Stimulated activated CD8-positive, alpha-beta memory T cell treated with anti-CD3 and anti-CD28 coated beads, Interleukin-2, amount 100 ng/mL, for 48 hours (primary cell): ENCODE measurements at places on chromosomes 11 and 22.

- no peak for DNase-seq
Observed at GRCh38 chr11:122848186-122848585, 9.9 kb downstream of the CRTAM start.

- DNase-seq: no peak
Observed at GRCh38 chr11:44910591-44910990, 40.1 kb downstream of the TP53I11 start.

- no peak for DNase-seq
Observed at GRCh38 chr11:35043936-35044335, 95.0 kb upstream of the CD44 start.

GRCh38 chr11:68354148-68354872, 41.9 kb downstream of the LRP5 start:
- no peak for DNase-seq

GRCh38 chr22:31339148-31339832, 6.9 kb downstream of the PATZ1 start:
- DNase-seq: no peak

- DNase-seq: no peak
Observed at GRCh38 chr11:207863-208180, 314 bp downstream of the RIC8A start.

GRCh38 chr22:26566994-26567393, 22.9 kb downstream of the TPST2 start:
- no peak for DNase-seq

DNA sequence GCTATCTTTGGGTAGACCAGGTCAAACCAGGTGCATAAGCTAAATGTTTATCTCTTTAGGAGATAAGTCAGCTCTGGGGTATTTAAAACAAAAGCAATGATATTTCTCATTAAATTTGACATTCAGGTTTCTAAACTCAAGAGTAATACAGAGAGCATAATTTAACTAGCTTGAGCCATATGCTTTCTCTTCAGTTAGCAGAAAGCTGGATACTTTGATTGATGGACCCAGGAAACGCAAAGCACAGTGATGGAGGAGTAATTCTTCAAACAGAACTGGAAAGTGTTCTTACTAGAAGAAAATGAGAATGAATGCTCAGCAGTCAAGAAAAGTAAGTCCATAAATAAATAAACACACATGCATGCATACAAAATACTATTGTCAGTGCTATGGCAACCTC, 885.7 kb upstream of the RAG2 start:
- DNase-seq: no peak

DNA sequence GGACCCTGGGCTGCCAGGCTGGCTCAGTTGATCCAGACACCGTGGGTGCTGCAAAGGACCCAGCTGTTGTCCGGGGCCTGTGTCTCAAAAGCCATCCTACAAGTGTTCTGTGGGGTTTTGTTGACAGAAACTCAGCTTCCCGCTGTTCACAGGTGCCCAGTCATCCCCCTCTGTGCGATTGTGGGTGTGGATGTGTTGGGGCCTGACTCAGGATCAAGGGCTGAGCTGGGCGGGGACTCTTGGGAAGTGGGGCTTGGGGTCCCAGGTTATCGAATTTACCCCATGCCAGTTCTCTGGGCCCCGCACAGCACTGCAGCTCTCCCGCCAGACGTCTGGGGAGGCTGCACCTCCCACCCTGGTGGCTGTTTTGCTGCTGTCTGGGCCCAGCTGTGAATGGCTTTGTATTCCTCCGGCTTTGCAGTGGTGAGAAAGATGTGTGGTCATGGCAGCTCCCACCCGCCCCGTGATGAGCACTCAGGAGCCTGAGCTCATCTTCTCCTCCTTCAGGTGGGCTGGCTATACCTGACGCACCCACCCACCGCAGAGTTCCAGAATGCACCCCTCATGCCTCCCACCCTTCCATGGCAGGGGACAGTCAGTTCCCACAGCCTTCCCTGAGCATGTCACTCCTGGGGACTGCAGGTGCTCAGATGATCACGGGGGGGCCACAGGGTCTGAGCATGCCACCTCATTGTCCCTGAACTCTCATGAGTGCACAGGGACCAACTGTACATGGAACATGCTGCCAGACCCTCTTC, 3.6 kb upstream of the AP2A2 start:
- DNase-seq: no peak
